ENCODE measurements at places on chromosomes 7 and 10.

DNA sequence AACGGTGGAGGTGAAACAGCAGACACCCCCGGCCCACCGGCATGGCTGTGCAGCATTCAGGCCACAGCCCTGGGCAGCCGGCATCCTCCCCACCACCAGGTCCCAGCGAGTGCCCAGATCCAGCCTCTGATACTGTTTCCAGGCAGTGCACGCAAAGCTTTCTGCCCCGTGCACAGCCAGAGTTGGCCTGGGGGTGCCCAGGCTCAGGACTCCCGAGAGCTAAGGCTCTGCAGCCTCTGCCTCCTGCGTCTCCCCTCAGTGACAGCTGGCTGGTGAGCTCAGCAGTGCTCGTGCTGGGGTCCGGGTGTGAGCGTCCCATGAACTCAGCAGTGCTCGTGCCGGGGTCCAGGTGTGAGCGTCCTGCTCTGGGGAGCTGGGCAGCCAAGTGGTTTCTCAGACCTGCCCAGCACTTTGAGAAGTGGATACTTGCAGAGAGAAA, 65.4 kb downstream of the CFAP46 start:
- DNase-seq, result no peak

GRCh38 chr7:149870274-149870673, 3.5 kb upstream of the ATP6V0E2 start:
- no peak for DNase-seq

- DNase-seq, result no peak
These were observed 59.9 kb upstream of the AGBL3 start for GRCh38 chr7:134926396-134926795.

DNA sequence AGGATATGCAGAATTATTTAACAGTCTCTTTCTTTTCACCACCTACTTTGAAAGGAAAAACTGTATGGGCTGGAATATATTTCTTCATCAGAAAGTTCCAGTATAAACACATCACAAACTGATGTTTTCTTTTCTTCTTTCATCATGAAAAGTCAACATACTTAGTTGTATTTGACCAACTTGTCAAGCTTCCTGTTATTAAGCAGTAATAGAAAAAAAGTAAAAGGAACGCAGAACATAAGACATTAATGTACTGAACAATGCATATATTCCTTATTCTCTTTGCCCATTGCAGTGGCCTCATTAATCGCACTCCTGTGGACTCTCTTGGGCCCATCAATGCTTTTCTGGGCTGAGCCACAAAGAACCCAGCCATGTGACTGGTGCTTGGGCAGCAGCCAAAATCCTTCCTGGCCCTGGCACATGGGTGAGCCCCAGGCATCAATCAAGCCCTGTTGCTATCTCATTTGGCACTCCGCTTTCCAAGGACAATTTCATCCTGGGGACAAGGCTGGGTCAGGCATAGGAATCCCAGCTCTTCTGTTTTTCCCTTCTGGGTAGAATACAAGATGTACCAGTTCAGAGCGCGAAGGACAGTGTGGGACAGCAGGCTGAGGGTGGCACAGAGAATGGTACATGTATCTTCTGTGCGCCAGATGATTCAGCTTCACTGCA, 42.3 kb downstream of the RHOBTB1 start:
- no peak for DNase-seq

DNA sequence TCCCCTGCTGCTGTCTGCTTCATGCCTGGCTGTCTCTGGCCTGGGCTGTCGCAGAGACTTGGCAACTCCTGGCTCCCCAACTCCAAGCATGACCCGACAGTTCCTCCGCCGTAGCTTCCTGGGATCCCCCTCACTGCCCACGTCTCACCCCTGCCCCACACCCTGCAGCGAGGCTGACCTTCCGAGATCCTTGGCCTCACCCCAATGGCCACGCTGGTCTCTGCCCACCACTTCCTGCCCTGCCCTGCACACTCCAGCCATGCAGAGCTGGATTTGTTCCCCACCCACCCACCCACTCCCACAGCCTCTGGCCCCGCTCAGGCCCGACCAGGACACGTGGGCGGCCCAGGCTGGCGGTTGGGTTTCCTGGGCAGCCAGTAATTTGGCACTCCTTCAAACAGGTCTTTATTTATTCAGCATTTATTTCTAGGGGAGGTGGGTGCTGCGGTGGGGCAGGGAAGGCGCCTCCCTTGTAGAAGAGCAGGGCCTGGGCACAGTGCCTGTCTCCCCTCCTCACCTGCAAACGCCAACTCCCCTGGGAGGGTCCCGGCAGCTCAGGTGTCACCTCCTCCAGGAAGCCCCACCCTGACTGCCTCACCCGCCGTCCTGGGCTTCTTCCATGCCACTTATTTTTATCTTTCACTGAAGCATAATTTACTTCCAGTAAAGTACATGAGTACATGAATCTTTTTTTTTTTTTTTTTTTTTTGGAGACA, 25.5 kb downstream of the GTF2IRD1 start:
- DNase-seq, result no peak

DNA sequence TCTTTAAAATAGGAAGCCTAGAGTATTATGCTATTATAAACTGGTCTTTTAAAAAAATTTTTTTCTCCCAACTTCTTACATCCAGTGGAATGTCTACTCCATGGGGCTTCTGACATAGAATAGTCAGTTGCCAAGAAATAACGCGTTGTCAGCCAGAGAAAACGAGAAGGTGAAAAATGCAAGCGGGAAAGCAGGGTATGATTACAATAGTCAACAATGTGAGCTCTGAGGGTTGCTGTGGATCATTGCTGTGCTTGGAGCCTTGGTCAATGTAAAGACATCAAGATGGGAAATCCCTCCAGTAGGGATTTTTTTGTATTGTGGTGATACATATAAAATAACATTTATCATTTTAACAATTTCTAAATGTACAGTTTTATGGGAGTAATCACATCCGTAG, 27.6 kb upstream of the PLPP4 start:
- DNase-seq, result no peak
